Activated naive CD8-positive, alpha-beta T cell treated with anti-CD3 and anti-CD28 coated beads for 36 hours (primary cell): ENCODE measurements at places on chromosomes 4 and X. TPM values are rescaled to one million over a fixed set of nuclear protein-coding genes. Genes with fewer than 3 reads are reported as not detected.

DNA sequence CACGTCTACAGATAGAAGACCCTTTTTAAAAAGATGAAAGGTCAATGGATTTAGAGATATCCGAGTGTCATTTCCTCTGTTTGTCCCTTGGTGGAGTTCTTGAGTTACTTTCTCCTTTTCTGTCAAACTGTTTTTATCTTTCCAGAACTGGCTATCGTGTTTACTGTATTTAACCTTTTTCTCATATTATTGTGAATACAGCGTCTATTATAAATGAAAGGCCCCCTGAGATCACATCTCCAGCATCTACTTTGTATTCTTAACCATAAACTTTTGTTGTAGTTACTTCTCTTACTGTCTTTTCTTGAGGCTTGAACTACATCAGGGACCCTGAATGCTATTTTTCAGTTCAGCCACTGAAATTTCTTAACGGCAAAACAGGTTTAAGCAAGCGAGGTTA lies 4.0 kb upstream of the PCDH7 start:
- DNase-seq, result no peak

DNA sequence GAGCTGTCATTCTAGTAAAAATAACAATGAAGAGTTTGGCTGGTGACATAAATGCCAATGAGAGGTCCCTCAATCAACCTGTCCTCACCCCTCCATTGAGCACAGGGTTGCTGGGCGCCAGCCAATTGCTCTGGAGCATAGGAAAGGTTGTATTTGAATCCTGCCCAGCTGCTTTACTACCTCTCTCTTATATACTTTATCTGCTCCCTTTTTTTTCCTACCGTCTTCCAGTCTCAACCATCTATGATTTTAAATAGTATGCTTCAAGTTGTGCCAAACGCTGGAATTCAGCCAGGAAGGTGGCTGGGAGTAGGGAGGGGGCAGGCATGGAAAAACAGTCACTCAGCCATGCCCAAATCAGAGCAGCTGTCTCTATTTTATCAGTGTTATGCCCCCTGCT lies 153.8 kb downstream of the NR3C2 start:
- no peak for DNase-seq

- DNase-seq, result no peak
These were observed 556 bp upstream of the SMARCA5 start for GRCh38 chr4:143512978-143513313.

The EREG gene
- not detected for total RNA-seq

The SOX3 gene
- not detected for total RNA-seq

DNA sequence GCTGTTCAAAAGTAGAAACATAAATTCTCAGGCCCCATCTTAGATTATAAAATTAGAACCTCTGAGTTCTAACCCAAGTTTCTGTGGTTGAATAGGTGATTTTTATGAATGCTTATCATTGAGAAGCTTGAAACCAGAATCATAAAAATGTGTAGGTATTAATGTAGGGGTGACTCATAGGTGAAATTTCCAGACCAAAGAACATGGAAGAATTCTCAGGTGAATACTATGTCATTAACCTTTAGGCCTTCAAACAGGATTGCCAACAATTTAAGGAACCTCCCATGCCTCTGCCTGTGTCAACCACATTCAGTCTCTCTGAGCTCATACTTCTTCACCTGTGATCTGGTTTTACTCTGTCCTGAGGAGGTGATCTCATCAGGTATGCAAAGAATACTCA lies 177.8 kb downstream of the NPFFR2 start:
- no peak for DNase-seq

GRCh38 chr4:16118090-16118489 lies 34.3 kb upstream of the PROM1 start:
- no peak for DNase-seq

The SLC38A5 gene
- 156 TPM for total RNA-seq

- no peak for DNase-seq
These were observed 33.2 kb downstream of the UNC5C start for GRCh38 chr4:95515589-95515988.

- no peak for DNase-seq
These were observed 4.1 kb downstream of the HS6ST2 start for GRCh38 chrX:132954323-132954722.

DNA sequence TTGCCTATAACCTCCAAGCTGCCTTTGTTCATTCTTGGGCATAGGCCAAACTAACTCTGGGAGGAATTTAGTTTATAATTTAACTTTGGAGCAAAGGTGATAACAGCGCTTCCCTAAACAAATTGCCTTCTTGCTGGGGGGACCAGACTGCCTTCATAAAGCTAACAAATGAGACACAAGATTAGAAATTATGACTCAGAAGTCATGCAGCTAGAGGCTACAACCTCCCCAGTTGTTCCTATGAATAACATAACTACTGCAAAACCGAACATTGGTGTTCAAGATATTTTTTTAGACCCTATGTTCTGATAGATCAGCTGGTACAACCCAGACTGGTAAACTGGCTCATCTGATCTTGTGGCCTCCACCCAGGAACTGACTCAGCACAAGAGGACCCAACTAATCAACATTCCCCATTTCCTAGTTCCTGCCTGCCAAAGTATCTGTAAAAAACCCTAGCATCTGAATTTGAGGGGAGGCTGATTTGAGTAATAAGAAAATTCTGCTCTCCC lies 22.0 kb upstream of the TMPRSS11B start:
- DNase-seq, result no peak

- DNase-seq, result no peak
These were observed 203.8 kb upstream of the HS3ST1 start for GRCh38 chr4:11632483-11632882.

DNA sequence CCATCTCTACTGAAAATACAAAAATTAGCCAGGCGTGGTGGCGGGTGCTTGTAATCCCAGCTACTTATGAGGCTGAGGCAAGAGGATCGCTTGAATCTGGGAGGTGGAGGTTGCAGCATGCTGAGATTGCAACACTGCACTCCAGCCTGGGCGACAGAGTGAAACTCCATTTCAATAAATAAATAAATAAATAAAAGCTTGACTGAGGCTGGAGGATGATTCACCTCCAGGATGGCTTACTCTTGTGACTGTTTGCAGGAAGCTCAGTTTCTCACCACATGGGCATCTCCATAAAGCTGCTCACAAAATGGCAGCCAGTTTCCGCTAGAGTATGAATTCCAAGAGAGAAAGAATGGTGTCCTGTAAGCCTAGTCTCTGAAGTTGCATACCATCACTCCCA lies 191.7 kb upstream of the EDNRA start:
- no peak for DNase-seq

- DNase-seq, result no peak
These were observed 66.6 kb upstream of the TAB3 start for GRCh38 chrX:30955687-30956086.

The GABRE gene
- total RNA-seq, result not detected

- no peak for DNase-seq
These were observed 481.0 kb downstream of the SH2D1A start for GRCh38 chrX:124827258-124827845.

The BEX1 gene
- 0.84 TPM for total RNA-seq

The GPR173 gene
- 0.64 TPM for total RNA-seq

DNA sequence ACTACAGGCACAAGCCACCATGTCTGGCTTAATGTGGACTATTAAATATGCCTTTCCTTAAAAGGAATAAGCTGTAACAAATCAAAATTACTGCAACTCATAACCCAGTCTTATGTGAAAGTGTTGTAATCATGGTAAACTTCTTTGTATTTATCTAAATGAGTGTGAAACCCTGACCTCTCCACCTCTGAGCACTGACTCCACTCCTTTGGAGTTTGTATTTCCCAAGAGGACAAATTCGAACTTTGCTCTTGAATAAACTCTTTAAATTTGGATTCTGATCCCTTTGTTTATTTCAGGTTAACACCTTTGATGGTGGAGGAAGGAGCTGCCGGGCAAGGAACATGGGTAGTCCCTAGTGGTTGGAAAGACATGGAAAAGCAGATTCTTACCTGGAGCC lies 48.3 kb upstream of the FAM9A start:
- no peak for DNase-seq

GRCh38 chr4:144056800-144057199 lies 37.6 kb upstream of the GYPB start:
- DNase-seq, result no peak

DNA sequence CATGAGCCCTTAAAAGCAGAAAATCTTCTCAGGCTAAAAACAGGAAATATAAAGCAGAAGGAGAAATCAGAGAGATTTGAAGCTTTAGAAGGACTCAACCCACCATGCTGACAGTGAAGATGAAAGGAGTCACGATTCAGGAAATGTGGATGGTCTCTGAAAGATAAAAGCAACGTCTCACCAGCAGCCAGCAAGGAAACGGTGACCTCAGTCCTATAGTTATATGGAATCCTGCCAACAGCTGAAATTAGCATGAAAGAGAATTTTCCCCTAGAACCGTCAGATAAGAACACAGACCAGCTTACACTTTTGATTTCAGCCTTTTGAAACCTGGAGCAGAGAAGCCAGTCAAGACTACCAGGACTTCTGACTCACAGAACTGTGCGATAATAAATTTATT lies 715.7 kb upstream of the HTR2C start:
- DNase-seq, result no peak

- DNase-seq, result no peak
These were observed 1.7 kb upstream of the KDR start for GRCh38 chr4:55127053-55127452.

The GNPDA2 gene
- total RNA-seq, result 21.2 TPM

DNA sequence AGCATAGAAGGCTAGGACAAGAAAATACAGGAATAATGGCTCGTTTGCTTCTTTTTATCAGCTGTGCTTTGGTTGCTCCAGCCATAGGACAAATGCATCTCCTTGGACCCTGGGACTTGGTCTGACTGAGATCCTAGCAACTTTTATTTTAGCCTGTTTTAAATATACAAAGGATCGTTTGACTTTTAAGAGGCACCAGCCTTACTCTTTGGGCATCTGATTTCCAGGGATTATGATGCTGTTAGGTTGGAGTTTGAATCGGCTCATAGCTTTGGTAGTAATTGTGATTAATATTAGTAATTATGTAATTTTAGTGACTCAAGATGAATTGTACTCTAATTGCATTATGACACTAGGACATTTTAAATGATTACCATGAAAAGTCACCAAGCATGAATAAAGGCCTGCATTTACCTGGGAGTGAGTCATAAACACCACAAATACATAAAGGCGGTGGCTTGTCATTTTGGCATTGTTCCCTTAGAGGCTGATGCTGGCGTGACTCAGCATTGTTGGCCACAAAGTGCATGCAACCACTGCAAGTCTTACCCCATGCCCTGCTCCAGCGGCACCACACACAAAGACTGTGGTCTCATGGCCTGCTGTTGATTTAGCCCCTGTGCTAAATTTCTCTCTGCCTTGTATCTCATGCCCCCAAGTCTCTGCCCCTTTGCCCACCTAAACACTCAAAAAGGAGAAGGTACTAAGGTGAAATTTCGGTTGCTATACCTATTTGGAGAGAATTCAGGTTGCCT lies 12.4 kb downstream of the GPAT3 start:
- DNase-seq, result peak; percentile 66

- DNase-seq, result peak; percentile 48
These were observed 110.3 kb upstream of the MAP3K15 start for GRCh38 chrX:19625612-19626011.

DNA sequence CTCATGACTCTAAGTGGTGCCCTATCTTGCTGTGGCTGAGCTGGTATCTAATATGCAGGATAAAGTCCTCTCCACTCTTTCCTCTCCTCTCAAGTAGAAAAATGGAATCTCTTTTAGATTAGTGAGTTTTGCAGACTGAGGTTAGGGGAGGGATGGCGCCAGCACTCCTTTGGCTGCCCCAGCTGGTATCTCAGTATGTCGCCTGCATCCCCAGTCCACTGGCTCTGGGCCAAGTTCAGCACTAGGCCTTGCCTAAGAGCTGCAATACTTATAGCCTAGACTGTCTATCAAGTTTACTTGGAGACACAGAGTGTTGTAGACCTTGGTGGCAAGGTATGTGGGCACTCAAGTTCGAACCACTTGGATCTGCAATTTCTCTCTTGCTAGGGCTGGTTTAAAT lies 351.3 kb downstream of the NAP1L3 start:
- no peak for DNase-seq

The HAUS7 gene
- 66.4 TPM for total RNA-seq

DNA sequence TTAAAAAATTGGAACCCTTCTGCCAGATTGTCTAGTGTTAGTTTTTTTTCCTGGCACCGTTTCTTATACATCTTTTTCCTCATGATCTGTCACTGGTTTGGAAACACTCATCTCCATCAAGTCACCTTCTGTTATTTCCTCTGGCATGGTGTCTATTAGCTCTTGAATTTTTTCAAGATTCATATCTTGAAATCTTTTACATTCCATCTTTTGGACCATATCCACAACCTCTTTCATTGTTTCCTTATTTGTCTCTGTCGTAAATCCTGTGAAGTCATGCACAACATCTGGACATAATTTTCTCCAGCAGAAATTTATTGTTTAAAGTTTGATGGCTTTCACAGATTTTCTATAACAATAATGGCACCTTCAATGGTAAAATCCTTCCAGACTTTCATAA lies 10.2 kb upstream of the TMEM185A start:
- DNase-seq, result no peak

- no peak for DNase-seq
These were observed 27.2 kb downstream of the LIN54 start for GRCh38 chr4:82983444-82983843.

DNA sequence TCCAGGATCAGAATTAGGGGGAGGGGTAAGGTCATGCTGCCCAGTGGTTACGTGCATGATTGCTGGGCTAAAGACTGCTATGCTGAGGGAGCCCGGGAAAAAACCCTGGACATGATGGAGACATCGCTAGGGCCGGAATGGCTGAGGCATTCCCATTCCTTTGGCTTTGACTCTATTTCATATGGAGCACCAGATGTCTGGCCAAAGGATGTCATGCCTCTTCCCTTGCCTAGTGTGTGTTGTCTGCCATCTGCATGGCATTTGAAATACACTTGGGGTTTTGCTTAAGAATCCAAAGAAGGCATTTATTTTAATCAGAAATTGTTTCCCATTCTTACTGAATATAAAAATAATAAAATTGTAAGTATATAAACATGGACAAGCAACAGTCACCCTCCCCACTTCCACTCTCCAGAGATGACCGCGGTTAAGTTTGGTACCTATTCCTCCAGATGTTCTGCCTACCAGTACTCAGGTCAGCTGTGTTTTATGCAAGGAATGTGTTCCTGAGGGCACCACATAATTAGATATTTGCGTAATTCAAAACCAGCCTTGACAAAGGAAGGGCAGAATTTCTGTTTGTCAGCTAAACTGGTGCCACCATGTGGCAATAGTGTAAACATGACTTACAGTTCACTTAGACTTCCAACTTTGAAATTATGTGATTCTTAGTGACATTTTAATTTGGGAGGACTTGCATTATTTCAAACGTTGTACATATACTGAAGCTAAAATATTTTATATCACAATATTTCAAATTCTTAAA lies 105.9 kb downstream of the CT47B1 start:
- no peak for DNase-seq

- DNase-seq, result no peak
These were observed 65.5 kb downstream of the SH3RF1 start for GRCh38 chr4:169205075-169205743.

The TLL1 gene
- total RNA-seq, result not detected

GRCh38 chr4:15920723-15921591 lies 17.6 kb downstream of the FGFBP1 start:
- no peak for DNase-seq

The RAB41 gene
- not detected for total RNA-seq
